Stimulated activated CD4-positive, alpha-beta T cell treated with anti-CD3 and anti-CD28 coated beads, Interleukin-15, amount 100 ng/mL, for 1 hour (primary cell): ENCODE measurements at places on chromosomes 5 and 9.
A peak's percentile ranks its signal among the peaks of the same experiment; 100 is the strongest.

DNA sequence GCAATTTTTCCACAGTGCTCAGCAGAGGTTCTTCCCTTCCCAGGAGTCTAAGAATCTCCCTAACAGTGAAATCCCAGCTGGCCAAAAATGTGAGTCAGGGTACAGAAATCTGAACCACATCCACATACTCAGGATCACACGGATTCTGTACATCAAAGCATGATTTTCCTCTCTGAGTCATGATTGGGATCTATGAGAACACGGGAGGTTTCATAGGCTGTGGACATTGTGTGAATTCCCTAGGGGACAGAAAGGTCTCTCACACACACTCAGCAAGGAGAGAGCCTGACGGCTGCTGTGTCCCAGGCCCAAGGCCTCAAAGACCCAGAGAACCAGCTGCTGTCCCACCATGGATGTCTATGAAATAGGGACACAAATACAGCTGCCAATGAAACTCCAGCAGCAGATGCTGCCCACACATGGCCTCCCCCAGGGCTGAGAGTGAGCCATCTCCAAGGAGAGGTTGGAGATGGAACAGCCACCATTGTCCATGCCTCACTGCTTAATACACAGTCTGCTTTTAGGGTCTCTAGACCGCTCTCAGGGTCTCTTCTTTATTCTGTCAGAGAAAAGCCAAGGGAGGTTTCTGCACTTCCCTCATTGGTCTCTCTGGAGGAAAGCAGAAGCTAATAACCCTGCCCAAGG, 102.7 kb downstream of the ADAMTS12 start:
- DNase-seq = no peak

DNA sequence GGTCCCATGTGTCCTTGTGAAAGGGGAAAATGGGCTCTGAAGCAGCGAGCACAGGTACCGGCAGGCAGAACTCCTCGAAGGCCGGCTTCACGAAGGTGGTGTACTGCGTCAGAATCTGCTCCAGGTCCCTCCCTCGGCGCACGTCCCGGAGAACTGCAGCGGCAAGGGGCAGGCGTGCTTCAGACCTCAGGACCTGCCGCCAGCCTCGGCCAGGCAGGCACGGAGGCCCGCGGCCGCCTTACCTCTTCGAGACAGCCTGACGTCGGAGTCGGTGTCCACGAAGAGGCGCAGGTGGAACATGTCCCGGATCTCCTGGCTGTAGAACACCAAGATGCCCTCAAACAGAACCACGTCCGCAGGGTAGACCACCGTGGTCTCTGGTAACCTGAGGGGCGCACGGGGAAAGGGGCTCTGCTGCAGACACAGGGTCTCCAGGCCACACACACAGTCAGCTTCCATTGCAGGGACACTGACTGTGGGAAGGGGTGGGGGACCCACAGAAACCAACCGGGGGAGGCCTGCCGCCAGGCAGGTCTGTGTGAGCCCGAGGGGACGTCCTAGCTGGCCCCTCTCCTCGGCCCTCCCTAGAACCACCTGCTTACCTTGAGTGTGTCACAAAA, 2.1 kb downstream of the UCK1 start:
- DNase-seq = no peak

GRCh38 chr9:95082401-95083084, 235.0 kb downstream of the FANCC start:
- DNase-seq = no peak

- no peak for DNase-seq
Observed at GRCh38 chr5:133714161-133714915, 102.0 kb upstream of the FSTL4 start.

DNA sequence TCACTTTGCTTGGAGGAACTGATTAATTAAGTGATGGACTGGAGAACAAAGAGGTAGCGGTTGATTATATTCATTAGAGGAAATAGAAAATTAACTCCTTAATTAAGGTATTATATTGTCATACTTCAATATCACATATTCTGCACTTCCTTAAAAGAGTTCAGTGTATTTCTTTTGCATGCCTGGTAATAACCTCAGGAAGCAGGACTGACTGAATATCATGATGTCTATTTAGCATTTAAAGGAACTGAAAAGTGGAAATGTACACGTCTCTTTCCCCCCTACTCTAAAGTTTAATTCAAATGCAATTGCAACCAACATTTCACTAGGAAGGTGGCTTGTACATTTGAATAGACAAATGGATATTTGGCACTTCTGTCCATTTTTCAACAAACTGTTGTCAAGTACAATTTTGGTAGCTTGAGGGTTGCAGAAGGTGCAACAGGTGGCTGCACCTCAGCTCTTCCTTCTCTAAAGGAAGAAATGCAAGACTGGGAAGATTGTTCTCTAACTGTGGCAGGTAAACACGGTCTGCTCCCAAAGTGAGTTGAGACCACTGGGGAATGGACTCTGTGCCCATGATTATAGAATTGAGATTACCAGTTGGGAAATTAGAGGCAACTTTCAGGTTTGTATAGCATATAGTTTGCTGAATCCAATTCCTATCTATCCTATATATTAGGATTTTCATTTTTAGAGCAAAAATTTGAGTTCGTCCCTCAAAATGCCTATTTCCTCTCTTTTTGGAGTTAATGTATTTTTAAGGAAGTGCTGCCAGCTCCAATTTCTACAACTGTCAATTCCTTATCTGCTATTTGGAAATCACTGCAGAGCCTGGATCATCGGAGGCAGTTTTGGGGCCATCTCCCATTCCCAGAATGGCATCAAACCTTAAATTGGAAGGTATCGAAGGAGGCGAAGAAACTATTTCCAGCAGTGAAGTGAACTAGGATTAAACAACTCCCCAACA, 98.9 kb upstream of the TAF11L2 start:
- no peak for DNase-seq

DNA sequence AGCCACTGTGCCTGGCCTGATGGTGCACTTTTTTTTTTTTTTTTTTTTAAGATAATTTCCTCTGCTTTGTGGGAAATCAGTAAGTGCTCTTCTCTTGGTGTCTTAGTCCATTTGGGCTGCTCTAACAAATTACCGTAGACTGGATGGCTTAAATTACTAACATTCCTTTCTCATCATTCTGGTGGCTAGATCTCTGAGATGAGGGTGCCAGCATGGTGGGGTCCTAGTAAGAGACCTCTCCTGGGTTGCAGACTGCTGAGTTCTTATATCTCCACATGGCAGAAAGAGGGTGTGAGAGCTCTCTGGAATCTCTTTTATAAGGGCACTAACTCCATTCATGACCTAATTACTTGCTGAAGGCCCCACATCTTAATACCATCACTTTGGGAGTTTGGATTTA, 133.9 kb upstream of the ANKRD55 start:
- no peak for DNase-seq

- DNase-seq = no peak
Observed at GRCh38 chr9:106962615-106963363, 99.8 kb downstream of the ZNF462 start.

- DNase-seq = no peak
Observed at GRCh38 chr9:93899609-93900435, 55.3 kb downstream of the BARX1 start.

DNA sequence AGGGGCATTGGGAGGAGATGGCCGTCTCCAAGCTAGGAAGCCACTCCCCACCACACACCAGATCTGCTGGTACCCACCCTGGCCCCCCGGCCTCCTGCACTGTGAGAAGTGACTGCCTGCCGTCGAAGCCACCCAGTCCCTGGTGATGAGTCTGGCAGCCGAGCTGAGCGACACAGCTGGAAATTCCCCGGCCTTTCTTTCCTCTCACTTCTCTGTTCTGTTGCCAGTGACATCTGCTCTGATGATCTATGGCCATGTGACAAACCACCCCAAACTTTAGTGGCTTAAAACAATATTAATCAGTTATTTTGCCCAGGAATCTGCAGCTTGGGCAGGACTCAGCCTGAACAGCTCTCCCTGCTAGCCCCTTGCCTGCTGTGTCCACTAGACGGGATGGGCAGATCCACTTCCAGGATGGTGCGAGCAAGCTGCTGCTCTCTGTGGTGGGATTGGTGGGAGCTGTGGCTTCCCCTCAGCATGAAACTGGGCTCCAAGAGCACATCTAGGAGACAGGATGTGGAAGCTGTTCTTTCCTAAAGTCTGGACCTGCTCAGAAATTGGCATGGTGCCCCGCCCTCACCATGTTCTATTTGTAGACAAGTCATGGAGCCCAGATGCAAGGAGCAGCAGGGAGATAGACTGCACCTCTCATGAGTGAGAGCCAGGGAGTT, 211.2 kb downstream of the GADD45G start:
- no peak for DNase-seq

DNA sequence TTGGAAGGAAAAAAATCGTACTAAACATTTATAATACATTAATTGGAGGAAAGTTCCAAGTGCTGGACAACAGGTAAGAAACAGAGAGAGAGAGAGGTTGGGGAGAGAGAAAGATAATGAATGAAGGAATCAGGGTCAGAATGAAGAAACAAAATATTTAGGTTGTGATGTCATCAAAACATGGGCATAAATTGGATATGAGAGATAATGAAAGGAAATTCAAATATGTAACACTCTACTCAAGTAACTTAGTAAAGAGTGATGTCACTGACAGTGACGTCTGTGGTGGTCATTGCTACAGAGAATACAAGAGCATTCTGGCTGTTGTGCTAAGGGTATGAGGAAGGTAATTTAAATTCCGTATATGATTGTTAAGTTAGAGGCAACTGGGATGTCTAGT, 543.4 kb upstream of the COX7C start:
- DNase-seq = no peak

GRCh38 chr5:168128111-168128510, 163.3 kb upstream of the WWC1 start:
- no peak for DNase-seq

DNA sequence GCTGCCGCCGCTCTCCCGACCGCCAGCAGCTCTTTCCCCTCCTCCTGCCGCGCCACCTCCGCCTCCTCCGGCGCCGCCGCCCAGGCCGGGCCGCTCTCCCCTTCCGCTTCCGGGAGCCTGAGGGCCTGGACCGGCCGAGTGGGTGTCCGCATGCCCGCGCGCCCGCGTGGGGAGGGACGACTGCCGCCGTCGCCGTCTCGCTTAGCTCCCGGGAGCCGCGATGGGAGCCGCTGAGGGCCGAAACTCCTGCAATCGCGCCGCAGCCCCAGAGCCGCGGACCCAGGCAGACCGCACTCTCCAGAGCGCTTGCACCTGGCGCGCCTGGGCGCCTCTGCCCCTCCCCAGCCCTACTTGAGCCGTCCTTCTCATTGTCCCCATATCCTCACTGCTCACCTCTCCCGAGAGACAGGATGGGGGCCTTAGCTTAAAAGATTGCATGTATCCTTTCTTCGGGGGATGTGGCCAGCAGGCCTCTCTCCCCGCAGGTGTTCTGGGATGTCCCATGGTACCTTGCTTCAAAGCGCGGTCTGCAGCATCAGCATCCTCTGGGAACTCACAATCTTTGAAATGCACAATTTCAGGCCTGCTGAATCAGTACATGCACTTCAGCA, at the start of gene ZDHHC21:
ZDHHC21 (minus strand) TSS at position 182 of the 611 bp plus-strand sequence. CDS start 19,092 bp downstream, outside the sequence.
- peak; percentile 19 for DNase-seq

GRCh38 chr9:133897675-133898074, 94.4 kb downstream of the VAV2 start:
- DNase-seq = no peak

DNA sequence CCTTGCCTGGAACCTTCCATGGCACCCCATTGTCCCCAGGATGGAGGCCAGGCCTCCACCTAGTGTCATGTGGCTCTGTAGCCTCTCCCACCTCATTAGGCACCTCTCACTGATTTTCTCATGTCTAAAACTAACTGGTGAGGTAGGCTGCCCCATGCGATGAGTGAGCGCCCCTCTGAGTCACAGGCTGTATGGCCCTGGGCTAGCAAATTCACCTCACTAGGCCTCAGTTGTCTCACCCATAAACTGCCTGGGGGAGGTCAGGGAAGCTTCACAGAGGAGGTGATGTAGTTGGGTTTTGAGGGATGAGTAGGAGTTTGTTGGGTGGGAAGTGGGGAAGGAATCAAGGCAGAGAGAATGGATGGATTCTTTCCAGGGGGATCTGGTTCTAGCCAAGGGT, 8.8 kb downstream of the RXRA start:
- no peak for DNase-seq

- no peak for DNase-seq
Observed at GRCh38 chr5:34914671-34915138, 599 bp downstream of the RAD1 start.

- DNase-seq = no peak
Observed at GRCh38 chr9:4796988-4797853, 4.5 kb downstream of the RCL1 start.

GRCh38 chr9:33498387-33498786, 24.7 kb upstream of the NOL6 start:
- DNase-seq = no peak

GRCh38 chr5:35308421-35308820, 78.1 kb upstream of the PRLR start:
- no peak for DNase-seq
